Fibroblast of skin of abdomen (primary cell): ENCODE measurements at places on chromosomes 16 and 17.

DNA sequence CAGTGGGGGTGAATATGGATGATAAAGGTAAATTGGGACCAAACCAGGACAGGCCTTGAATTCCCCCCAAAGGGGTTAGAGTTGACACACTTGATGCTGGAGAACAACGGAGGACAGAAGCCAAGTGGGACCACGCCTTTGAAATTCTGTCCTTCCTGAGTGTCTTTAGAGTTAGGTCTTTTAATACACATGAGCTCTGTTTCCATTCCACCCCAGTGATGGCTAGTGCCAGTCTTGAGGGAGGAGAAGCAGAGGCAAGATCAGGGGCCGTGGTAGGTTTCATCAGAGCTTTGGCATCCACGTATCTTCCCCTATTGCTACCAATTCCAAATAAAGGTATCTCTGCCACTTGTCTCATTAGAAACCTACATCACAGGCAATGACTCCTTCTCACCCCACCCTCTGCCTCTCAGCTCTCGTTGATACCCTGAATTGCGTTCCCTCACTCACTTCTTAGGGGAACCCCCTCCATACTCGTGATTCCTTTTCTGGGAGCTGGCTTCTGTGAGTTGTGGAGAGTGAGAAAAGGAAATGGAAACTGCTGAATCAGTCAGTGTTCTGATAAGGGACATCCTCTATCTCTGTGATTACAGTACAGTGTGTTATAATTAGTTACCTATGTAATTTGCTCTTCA lies 2.4 kb upstream of the CCL3L1 start:
- no peak for DNase-seq

DNA sequence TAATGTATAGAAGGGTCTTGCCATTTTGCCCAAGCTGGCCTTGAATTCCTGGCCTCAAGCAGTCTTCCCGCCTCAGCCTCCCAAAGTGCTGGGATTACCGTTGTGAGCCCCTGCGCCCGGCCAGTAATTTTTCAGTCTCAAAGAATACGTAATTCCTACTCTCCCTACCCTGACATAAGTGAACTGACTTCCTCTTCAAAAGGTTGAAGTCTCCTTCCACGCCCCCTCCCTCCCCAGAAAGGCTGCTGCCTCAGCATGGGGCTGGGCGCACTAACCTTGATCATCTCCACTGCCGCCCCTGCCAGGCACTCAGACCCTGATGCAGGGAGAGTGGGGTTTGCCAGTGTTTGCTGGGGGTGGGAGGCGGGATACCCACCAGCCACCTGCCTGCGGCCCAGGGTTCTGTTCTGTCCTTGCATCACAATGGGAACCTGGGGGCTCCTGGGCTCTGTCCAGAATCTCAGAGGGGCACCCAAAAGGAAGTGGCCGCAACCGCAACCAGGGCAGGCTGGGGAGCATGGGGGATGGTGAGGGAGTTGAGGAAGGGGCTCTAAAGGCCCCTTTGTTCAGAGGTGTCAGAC lies 27.5 kb downstream of the KIFC3 start:
- no peak for DNase-seq

- no peak for DNase-seq
These were observed 21.8 kb upstream of the DNAI2 start for GRCh38 chr17:74252211-74252610.

DNA sequence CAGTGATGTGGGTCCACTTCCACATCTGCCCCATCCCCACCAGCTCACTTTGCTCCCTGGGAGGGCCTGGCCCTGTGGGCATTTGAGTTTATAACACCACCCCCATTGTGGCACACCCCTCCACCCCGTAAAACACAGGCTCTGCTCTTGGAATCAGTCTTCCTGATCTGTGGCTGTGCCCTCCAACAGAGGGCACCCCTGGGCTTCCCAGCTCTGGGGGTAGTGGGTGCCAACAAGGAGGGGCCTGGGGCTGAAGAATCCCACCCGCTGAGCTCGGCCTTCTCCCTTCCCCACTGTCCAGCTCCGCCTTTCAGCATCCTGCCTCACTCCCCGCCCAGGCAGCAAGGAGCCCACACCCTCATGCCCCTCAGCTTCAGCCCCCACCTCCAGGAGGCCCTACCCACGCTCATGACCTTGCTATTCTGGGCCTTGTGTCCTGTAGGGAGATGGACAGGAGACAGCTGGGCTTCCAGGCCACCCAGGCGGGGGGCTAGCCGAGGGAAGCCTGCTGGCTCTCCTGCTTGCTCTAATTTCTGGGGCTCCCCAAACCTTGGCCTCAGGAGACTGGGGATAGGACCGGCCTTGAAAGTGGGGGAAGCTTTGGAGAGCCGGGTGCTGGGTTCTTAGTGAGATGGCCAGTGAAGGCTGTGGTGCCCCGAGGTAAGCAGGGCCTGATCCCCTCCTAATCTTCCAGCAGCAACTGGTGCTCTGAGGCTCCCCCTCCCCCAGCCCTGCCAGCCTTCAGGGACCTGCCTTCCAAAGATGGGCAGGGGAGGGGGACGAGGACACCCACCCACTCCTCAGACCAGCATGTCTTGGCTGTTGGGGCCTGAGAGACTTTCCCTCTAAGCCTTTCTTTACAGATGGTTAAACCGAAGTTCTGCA lies 2.9 kb upstream of the ATP2A1 start:
- no peak for DNase-seq

GRCh38 chr16:77499373-77500285 lies 64.8 kb upstream of the ADAMTS18 start:
- peak; percentile 39 for DNase-seq
